Adrenal gland (tissue), 19 donors: ENCODE measurements at places on chromosomes 13 and 19. TPM values are rescaled to one million over a fixed set of nuclear protein-coding genes. Genes with fewer than 3 reads are reported as not detected.

GRCh38 chr13:78562237-78562889 lies 41.0 kb downstream of the POU4F1 start:
- no peak for DNase-seq

DNA sequence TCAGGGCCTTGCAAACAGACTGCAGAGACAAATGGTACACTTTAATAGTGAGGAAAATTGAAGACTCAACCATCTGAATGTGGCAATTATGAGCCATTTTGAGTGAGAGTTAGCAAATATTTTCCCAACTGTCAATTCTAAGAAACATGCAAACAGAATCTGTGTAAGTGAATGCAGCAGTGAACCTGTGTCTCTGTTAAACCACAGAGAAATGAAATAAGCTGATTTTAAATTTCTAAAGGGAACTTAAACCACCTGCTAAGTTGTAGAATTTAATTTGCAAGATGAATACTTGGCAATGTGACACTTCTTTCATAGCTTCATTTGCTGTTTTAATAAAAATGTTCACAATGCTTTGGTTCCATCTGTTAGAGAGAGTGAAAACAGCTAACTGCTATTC lies 42.0 kb upstream of the TDRD3 start:
- no peak for DNase-seq

DNA sequence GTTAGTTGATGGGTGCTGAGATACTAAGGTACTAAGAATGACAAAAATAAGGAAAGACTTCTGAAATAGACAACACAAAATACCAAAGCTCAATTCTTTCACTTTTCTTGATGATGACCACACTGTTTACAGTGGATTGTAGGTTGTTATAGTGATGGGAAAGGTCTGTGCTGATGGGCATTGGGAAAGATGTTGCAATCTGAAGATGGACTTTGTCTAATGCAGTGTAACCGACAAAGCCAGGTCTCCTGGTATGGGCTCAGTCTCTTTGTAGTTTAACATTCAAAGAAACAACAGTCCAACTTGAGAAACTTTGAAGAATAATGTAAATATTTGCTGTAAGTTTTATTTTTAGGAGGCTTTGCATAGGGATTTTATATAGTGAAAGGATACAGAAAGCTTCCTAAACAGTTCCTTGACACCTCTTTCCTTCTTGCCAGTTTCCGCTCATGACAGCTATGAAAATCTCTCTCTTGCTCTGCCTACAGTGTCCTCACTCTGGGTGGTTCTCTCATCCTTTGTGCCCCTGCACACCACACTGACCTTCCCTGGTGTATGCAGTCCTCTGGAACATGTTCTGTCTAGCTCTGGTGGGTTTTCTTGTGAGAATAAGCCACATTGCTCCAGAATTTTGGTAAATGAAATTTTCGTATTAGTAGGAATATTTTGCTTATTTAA lies 172.2 kb downstream of the KCNRG start:
- no peak for DNase-seq

GRCh38 chr13:36750461-36750860 lies 68.6 kb upstream of the RFXAP start:
- no peak for DNase-seq

GRCh38 chr19:18788529-18789421 lies 2.3 kb downstream of the COMP start:
- DNase-seq, result no peak

DNA sequence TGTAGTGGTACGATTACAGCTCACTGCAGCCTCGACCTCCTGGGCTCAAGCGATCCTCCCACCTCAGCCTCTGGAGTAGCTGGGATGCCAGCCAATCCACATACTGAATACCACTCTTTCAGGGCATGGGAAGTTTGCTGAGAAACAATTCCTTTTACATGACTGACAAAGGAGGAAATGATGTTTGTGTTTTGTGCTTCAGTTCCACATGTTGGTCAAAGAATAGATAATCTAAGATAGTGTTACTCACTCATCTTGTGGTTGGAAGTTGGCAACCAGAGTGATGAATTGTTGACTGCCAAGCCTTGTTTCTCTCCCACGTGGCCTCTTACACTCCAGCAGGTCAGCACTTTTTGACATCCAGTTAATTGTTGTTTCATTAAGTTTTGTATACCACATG lies 7.6 kb downstream of the MBD3L2B start:
- no peak for DNase-seq

- DNase-seq, result peak; percentile 79
Measured at GRCh38 chr19:3125900-3126524, 9.8 kb upstream of the GNA15 start.

DNA sequence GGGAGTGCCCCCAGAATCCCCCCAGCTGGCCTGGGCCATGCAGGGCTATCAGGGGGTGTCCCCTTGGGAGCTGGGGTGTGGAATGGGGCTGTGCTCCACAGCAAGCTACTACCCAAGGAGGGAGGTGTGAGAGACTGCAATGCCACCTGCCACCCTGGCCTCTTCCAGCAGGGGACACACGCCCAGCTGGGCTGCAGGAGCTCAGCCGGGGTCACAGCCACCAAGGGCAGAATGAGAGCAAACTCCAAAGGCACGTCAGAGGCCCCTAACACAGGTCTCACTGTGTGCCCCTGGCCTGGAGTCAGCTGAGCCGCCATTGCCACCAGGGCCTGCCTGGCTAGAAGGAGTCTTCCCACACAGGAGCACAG lies 55.5 kb downstream of the MLLT1 start:
- no peak for DNase-seq

DNA sequence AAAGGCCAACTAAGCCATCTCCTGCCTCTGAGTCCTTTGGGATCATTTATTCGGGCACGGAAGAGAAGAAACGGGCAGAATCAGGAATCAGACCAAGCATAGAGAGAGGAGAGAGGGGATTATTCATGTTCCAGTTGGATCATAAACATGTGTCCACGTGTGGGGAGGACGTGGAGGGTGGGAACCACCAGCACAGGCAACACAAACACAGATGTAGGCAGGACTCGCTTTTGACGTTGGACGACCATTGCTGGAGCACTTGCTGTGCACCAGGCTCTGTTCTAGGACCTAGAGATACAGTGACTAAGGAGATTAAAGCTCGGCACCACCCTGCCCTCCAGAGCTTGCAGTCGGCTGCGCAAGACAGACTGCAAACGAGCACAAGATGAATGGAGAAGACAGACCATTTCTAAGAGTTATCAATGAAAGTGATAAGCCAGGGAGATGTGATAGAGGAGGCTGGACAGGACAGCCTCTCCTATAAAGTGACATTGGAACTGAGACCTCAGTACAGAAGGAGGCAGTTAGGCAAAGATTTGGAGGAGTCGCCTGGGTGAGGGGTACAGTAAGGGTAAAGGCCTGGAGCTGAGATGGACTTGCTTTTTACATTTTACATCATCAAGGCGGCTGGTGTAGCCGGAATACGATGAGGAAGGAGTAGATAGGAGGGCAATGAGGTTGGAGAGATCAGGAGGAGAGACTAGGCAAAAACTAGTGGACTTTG lies 716 bp downstream of the SH2D3A start:
- no peak for DNase-seq

Gene AMER2
- not detected for total RNA-seq

Gene KASH5
- not detected for total RNA-seq

Gene JSRP1
- total RNA-seq, result not detected

Gene NLRP7
- not detected for total RNA-seq

Gene HTR2A
- not detected for total RNA-seq

Gene DPY19L3
- total RNA-seq, result 23.4 TPM

Gene ILF3
- total RNA-seq, result 241 TPM

Gene SHISA7
- total RNA-seq, result not detected

Gene CDC42EP5
- 27.9 TPM for total RNA-seq

Gene C19orf38
- total RNA-seq, result 0.30 TPM

Gene ZNF554
- total RNA-seq, result 1.8 TPM
